ENCODE measurements at places on chromosomes 7 and 10.

DNA sequence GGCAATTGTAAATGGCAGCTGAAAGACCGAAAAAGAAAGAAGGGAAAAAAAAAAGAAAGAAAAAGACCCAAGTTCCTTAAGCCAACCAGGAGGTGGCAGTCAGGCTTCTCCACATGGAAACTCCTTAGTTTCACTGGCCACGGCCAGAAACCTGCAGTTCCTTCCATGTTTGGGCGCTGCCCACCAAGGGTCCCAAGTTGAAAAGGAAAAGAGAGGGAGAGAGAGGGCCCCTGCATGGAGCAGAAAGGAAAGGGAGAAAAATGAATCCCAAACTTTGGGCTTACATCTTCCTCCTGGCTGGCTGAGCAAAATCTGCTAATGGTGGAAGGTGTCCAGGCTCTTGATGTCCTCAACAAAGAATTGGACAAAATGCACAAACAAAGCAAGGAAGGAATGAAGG, 31.8 kb upstream of the ABCA13 start:
- DNase-seq = no peak

DNA sequence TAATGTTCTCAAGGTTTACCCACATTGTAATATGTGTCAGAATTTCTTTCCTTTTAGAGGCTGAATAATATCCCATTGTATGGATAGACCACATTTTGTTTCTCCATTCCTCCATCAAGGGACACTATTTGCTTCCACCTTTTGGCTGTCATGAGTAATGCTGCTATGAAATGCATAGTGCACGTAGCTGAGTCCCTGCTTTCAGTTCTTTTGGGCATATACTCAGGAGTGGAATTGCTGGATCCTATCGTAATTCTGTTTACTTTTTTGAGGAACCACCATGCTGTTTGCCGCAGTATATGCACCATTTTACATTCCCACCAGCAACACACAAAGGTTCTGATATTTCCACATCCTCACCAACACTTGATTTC, 60.0 kb downstream of the PRF1 start:
- DNase-seq = no peak

DNA sequence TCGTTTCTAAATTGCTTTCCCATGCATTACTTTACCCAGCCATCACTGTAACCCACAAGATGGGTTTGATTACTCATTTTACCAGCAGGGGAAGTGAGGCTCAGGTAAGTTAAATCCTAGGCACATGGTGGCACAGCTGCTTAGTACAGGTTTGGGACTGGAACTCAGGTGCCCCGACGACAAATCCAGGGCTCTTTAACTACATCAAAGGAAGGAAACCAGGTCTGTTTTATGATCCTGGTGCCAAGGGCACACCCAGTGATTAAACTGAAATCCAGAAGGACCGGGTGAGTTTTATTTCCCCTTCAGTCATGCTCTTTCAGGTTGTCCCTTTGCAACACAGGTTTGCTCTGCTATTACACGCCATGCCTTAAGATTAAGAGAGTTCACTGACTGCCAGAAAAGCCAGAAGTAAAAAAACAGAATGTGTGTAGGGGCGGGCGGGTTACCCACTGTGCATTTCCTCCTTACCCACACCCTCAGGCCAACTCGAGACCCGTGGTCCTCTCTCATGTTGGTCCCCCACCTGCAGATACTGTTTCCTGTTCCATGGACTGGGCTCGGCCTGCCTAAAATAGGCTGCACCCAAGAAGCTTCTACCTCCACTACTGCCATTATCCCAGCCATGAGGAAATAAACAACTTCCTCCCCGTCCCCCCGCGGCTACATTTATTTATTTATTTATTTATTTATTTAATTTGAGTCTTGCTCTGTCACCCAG, 55.1 kb upstream of the KDM7A start:
- peak; percentile 21 for DNase-seq

DNA sequence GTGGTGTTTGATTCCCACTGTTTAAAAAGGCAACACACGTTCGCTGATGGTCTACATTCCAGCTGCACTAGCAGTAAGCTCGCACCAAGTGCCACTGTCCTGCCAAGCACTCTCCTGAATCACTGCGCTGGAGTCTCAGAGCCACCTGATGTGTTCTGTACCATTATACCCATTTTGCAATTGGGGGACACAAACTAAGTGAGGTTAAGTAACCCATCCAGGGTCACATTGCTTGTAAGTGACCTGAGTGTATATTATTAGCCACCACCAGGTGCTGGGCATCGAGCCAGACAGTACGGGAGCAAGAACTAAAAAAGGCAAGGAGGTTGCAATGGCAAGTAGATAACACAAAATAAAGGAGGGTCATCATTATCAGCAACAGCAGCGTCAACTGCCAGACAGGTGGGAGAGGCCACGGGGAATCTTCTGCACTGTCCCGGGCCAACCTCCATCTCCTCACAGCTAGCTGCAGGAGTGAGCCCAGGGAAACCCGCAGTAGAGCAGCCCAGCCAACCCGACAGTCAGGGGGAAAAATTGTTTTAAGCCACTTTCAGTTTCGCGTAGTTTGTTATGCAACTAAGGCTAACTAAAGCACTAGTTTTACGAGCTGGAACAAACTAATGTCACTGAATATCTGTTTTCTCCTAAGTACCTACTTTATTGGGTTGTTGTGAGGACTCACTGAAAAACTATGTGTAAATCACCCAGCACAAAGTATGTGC, 712 bp upstream of the CPVL start:
- DNase-seq = peak; percentile 68

DNA sequence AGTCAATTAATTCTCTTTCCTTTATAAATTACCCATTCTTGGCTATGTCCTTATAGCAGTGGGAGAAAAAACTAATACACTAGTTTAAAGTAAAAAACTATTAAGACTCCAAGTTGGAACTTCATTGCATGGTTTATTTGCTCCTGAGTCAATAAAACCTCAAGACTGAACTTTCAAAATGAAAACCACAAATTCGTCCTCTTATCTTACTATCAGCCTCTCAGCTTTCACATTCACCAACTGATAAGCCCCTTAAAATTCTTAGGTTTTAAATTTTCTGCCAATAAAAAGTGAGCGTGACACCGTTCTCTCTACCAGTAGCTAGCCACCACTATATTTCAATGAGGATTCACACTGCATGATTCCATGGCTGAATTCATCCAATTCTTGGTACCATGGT, 346.4 kb upstream of the NPSR1 start:
- DNase-seq = no peak

GRCh38 chr7:102897856-102898531, 14.8 kb upstream of the LRRC17 start:
- DNase-seq = no peak

DNA sequence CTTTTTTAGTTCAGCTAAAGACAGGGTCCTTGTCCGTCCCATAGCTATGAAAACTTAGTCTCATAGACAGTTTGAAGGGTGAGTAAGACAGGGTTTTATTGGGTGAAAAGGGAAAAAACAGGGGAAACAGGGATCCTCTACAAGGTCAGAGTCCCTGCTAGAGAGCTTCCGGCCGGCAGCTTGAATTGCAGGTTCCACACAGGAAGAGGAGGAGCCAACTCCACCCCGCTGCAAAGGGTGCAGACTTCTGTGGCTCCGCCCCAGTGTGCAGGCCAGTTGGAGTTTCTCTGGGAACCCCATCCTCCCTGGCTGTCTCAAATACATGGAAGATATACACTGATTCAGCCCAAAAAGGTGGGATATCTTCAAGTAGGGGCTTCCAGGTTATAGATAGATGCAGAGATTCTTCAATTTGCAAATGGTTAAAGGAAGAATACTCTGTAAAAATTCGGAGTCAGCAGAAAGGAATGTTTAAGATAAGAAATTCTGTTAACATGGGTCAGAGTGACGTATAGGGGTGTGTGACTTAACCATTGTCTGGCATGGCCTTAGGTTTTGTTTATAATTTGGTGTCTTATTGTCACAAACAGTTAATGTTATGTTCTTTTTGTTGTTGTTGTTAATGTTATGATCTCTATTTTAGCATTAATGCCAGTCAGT, 34.6 kb upstream of the HECW1 start:
- peak; percentile 15 for DNase-seq

- no peak for DNase-seq
Measured at GRCh38 chr10:580778-581177, 108.7 kb downstream of the DIP2C start.

DNA sequence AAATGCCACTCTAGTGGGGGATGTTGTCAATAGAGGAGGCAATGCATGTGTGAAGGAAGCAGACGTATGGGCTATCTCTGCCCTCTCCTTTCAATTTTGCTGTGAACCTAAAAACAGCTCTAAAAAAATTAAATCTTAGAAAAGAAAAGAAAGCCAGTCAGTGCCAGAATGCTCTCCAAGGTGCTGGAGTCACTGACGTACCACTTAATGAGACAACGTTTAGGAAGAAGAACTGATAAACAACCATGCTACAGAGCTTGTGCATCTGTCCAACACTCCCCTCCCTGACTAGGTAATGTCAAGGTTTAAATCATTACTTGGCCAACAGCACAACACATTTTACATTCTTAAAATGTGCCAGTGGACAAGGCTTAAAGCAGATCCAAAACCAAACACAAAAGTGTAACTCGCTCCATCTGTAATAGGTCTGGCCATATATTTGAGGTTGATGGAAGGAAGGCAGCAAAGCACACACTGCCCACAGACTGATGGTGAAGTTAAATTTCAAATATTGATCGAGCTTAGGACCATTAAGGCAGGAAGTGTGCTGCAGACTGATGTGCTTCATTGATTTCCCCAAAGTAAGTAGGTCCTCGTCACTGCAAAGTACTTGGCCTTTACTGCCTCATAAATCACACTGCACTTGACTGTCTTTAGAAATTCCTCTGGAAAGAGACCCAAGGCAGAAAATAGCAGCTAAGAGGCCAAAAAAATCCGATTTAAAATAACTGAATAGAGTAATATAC, 15.5 kb downstream of the ARMH3 start:
- no peak for DNase-seq

GRCh38 chr7:35355199-35355598, 101.3 kb upstream of the TBX20 start:
- no peak for DNase-seq

- no peak for DNase-seq
Measured at GRCh38 chr7:20146451-20146850, 70.7 kb downstream of the MACC1 start.

- peak; percentile 19 for DNase-seq
Measured at GRCh38 chr7:94656925-94657731, 1.2 kb upstream of the SGCE start.

- DNase-seq = no peak
Measured at GRCh38 chr7:39609113-39609934, 14.0 kb upstream of the RALA start.

GRCh38 chr7:55526770-55527169, 45.5 kb downstream of the VOPP1 start:
- DNase-seq = no peak

DNA sequence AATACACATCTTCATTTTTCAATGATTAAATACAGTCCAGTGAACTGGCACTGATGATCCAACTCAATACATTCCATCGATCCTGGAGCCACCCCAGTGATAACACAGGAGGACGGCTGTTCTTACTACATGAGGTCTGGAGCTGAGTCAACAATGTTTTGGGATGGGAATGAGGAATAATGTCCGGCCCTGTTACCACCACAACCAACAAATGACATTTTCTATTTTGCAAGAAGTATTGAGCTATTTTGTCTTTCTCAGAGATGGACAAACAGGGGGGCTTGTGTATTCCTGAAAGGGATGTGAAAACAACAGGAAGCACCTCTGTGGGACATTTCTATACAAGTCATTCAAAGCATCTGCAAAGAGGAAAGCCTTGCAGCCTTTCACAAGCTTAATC, 249.2 kb downstream of the PARD3 start:
- DNase-seq = no peak

DNA sequence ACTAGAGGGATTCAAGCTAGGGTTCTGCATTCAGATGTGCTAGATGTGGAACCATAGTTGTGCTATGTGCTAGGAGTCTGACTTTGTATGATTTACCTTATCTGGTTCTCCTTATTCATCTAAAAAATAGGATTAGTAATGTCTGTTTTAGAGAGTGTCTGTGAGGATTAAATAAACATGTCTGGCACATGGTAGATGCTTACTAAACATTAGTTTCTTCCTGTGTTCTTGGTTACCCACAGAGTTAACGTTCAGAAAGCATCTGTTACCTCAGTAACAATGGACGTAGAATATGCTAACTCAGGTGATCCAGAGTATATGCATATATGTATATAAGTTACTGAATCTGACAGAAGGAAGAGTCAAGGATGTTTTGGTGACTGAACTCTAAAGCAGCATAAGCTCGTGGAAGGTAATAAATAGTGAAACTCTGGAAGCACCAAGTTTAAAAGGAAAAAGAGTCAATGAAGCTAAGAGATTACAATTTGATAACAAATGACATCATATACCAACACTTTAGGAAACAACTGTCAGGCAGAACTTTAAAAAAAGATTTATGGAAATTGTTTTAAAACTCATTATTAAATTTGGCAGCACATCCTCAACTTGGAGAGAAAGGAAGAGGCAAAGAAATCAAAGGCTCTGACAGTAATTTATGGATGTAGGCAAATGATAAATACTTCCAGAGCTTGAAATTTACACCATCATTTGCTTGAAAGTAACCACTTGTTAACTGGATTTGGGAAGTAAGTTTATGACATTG, 127.0 kb downstream of the CCNY start:
- no peak for DNase-seq

DNA sequence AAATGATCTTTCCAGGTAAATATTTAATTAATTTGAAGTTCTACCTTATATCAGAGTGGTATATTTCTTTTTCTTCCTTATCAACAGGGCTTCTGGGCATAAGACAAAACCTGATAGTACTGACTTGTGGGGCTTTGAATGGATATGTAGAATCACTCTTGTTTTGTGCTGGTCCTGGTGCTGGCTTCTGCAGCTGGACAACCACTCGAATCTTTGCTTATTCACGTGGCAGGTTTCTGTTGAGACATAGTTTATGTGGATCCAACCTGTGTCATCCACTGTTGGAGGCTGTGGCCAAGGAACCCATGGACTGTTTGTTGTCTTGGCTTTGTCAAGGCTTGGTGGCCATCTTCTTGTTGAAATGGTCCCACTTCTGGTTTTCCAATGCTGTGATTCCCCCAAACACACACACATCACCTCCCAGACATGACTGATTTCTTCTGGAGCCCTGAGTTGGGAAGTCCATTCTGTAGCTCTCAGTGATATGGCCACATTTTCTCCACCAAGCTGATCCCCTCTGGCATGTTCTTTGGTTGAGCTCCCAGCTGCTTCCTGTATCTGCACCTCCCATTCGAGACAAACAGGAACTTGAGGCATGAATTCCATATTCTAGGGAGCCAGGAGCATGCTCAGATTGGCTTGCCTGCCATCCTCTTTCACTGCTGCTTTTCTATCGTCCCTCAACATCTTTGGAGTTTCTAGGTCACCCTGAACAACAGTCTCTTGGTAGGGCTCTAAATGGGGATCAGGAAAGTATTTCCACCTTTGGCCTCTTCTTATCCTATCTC, 19.5 kb downstream of the TAS2R41 start:
- DNase-seq = no peak

GRCh38 chr7:153382641-153383101, 623.1 kb downstream of the ACTR3B start:
- no peak for DNase-seq
